Activated CD8-positive, alpha-beta memory T cell treated with anti-CD3 and anti-CD28 coated beads for 48 hours (primary cell): ENCODE measurements at places on chromosomes 4 and X.

DNA sequence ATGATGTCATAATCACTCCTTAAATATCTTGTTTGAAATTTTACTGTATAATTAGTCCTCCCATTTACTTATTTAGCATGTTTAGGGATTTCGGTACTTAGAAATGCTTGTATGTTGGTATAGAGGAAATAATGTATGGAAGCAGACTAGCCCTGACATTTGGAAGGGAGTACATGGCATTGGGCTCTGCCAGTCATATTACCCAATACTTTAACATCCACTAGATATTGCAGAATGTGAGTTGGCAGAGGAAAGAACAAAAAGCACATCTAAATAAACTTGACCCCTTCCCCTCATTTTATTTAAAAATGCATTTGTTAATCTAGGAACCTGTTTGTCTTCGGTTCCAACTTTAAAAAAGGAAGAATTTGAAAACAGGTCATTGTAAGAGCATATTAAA is 77.8 kb downstream of the RS1 start:
- DNase-seq = no peak

- no peak for DNase-seq
These were observed 373.6 kb downstream of the MAPK10 start for GRCh38 chr4:85986266-85986665.

DNA sequence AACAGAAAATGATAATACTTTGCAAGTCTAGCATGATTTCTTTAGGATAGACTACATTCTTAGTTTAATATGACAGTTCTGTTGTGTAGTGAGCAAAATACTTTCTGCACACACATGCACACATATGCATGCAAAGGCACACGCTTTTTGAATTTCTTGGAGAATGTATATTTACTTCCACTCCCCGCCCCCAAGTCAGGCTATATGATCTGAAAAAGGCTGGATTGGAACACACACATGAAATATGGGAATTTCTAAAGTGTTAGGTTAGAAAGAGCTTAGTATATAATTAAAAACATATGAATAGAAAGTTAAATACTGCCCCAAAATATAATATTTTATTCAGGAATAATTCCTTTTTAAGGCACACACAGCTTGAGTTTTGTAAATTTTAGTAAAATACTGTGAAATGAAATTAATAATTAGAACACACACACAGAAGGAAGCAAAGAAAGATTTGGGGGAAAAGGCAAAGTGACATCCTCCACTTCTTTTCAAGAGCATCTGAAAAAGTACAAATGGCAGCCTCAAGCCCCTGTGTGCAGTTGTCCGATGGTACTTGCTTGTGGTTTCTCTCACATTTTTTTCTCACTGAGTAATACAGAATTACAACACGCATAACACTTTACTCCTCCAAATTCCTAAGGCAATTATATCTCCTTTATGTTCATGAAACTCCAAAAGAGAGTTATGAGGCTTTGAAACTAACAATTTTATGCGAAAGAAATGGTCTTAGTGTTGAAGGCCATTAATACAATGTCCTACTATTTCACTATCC is 228.9 kb upstream of the ETNPPL start:
- no peak for DNase-seq

DNA sequence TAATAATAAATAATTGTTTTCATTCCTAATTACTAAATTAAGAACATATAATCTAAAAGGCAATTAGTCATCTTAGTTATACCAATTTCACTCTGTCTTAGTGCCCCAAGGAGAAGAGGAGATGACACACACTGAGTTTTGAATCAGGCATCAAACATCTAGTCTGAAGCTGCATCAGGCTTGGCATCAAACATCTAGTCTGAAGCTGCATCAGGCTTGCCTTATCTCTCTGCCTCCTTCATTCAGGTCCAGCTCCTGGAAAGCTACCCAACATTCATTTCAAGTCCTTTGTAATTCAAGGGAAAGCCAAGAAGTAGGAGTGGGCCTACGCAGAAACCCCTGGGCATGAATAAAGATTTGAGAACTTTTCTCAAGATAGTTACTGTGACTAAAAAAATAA is 62.2 kb downstream of the SH3RF1 start:
- DNase-seq = no peak

DNA sequence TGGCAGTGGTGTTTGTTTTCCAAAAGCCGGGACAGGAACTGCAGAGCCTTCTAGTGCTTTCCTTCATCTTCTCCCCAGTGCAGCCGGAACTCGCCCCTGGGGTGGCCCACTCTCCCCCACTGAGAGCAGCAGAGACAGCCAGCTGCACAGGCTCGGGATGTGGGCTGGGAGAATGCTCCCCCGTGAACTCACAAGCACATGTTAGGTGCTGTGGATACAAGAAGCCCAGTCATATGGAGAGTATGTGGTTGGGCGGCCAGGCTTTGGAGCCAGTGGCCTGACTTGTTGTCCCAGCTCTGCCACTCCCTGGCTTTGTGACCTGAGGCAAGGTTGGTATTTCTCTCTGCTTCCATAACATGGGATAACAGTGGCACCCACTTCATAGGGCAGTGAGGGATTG is 9.4 kb upstream of the KIAA0232 start:
- DNase-seq = no peak

GRCh38 chr4:3343358-3343757 is 50.5 kb downstream of the RGS12 start:
- no peak for DNase-seq

DNA sequence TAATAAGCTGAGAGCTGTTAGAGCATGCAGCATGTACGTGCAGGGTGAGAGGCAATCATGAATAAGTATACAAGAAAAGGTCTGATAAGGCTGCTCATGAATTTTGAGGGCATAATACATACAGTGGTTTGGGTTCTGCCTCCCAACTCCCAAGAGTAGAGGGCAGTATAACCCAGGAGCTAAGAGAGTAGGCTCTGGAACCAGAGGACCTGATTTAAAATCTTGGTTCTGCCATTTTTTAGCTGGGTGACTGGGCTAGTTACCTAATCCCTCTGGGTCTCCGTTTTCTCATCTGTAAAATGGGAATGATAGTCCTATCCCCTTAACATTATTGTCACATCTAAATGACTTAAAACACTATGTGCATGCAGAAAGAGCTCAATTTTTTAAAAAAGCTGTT is 85.3 kb downstream of the LNX1 start:
- no peak for DNase-seq

DNA sequence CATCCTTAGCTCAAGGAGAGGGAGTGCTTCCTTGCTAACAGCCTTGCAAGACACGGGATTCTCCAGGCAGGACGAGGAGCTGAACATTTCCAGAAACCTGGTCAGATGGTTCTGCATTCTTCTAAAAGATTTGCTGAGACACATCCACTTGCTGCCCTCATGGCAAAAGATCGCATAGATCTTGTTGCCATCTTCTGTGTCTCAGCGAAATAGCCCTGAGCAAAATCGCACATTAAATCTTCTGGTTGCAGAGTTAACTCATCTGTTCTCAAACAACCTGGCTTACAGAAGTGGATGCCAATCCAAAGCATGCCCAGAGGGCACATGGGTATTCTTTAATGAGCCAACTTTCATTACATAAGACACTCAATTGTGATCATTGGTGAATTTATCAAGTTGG is 167.5 kb downstream of the PRKX start:
- DNase-seq = no peak
